ENCODE measurements at places on chromosomes 16 and 17.
A peak's percentile ranks its signal among the peaks of the same experiment; 100 is the strongest.

- no peak for DNase-seq
Observed at GRCh38 chr17:79840989-79841286, 1.7 kb upstream of the CBX4 start.

- DNase-seq, result peak; percentile 71
Observed at GRCh38 chr17:75130632-75131277, 787 bp downstream of the NT5C start.

- peak; percentile 78 for DNase-seq
Observed at GRCh38 chr17:58338454-58338840, 9.9 kb upstream of the TSPOAP1 start.

DNA sequence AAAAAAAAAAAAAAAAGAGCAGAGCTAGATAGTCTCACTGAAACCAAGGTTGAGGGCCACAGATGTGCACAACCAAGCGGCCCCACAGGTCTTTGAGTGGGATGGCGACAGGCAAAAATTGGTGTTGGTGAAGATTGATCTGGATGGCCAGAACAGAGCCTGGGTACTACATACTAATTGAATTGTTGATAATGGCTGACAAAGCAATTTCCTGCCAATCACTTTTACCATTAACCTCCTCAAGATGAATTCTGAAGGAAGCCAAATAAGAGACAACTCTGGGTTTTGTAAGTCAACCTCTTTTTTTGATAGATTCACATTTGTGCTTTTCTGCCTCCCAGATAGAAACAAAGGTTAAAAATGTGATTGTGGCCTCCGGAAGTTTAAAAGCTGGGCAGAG lies 19.4 kb upstream of the HS3ST3B1 start:
- no peak for DNase-seq

DNA sequence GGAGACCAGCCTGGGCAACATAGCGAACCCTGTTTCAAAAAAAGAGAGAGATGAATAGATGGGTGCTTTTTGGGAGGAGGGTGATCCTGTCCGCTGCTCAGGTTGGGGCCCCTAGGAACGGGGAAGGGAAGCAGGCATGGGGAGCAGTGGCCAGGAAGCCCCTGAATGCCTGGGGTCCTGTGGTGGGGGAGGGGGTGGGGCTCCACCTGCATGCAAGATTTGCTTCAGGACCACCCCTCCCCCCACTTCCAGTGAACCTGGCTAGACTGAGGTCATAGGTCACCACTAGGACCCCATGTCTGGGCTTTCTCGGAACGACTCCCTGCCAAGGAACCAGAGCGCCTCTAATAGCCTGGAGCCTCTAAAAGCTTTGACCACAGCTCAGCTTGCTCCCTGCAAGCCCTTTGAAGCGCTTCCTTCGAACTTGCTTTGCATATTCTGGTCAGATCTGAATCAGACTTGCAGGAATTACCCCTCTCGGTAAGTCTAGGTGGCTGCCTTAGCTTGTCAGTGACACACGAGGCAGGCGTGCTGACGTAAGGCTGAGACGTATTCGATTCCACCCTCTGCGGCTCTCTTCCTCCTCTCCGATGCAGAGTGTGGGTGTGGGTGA lies 3.7 kb downstream of the SOCS3 start:
- DNase-seq, result peak; percentile 98

DNA sequence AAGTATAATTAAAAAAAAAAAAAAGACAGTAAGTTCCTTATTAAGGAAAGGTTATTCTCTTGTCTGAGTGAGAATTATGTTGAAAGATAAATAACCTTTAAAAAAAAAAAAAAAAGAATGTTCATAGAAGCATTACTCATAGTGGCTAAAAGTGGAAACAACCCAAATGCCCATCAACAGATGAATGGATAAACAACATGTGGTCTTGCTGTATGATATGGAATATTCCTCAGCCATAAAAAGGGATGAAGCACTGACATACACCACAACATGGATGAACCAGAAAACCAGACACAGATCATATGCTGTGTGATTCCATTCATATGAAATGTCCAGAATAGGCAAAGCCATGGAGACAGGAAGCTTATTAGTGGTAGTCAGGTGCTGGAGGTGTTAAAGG lies 9.2 kb upstream of the CCNF start:
- DNase-seq, result no peak

DNA sequence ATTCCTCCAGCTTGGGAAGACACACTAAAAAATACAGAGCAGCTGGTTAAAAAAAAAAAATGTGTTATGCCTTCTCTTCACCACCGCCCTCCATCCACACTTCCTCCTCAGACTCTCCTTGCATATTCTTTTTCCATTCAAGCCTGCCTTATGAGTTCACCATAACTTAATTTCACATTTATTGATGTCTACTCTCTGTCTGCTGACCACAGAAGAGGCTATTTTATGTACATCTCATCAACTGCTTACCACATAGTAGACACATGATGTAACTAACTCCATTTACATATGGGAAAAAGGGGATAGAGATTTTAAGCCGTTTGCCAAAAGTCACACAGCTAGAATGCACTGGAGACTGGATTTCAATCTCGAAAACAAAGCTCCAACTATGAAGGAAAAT lies 409.8 kb downstream of the CDH11 start:
- DNase-seq, result no peak

All from NAMALWA (cell line).